ENCODE measurements at places on chromosomes 6 and 20. TPM values are rescaled to one million over a fixed set of nuclear protein-coding genes. Genes with fewer than 3 reads are reported as not detected.

Gene KCNQ2
- total RNA-seq: 0.10 TPM

GRCh38 chr20:1844325-1845162, 50.7 kb upstream of the SIRPA start:
- DNase-seq: no peak

Gene LHFPL5
- not detected for total RNA-seq

Gene TMEM14C
- total RNA-seq: 238 TPM

- no peak for DNase-seq
These were observed 236.2 kb downstream of the CD83 start for GRCh38 chr6:14353798-14354197.

- DNase-seq: peak; percentile 71
These were observed 84.5 kb downstream of the JARID2 start for GRCh38 chr6:15330174-15330944.

DNA sequence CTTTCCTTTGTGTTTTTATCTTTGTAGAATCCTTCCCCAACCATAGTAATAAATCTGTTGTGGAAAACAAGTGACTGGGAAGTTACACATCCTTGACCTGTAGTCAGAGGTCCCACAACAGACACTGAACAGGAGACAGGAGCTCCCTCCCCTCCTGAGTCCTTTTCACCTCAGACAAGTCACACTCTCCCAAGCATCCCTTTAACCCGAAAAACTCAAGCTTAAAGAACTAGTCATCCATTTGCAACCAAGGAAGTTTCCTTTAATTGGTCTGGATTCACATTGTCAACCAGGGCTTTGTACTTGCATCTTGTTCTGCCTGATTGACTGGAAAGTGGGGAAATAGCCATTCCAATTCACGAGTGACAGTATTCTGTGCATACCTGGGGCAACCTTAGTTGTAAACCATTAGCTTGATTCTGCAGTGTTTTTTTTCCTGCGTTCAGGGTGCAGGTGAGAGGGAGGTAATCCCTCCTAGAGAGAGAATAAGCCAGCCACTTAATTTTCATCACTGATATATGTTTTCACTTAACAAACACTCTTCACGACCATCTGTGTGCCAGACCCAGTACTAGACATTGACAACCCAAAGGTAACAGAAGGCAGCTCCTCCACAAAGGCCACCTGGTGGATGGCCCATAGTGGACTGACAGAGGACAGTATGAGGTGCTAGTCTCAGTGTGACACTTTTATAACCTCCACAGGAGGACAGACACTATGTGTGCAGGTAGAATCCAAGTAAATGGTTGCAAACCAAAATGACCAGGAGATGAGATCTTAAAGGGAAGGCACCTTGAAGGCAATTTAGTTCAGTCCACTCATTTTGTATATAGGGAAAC, 112.4 kb downstream of the SLX4IP start:
- no peak for DNase-seq

DNA sequence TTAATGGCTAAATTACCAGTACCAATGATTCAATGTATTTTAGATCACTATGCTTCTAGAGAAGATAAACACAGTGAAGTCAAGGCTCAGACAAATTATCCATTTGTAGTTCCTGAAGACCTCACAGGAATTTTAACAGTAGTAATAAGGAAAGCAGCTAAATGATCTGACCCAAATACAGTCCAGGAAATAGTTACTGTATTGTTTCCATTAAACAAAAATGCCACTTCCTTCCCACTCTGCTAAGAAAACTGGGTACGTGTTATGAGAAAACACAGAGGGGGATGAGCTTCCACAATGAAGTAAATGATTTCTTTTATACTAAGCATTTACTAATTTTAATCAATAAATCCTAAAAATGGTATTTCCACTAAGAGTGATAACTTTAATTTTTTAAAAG, 127.9 kb downstream of the CDK19 start:
- no peak for DNase-seq
